ENCODE measurements at places on chromosomes 16 and 17.
A peak's percentile ranks its signal among the peaks of the same experiment; 100 is the strongest.

DNA sequence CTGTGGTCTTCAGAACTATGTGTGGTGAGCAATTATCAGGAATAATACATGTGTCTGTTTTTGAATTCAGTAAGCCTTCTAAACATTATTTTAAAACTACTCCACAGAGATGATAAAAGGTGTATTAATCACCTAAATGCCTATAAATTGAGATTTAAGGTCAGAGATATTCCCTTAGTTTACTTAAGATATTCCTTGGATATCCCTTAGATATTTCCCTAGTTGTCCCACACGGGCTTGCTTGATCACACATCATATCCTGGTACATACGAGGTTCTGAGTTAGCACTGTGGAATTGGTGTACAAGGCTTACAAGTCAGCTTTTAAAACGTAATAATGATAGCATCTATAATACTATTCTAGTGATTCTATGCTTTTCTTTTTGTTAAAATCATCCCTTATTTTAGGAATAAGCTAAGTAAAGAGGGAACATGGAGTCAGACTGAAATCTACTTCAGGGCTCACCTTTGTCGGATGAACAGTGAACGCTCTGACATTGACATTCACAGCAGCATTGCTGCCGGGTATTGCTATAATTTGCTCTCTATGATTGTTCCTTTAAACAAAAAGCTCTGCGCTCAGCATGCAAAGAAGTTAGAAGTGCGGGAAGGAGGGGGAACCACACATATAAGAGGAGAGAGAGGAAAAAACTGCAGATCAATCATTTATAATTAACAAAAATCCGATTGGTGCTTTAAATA is 136.5 kb downstream of the SKAP1 start:
- no peak for DNase-seq

DNA sequence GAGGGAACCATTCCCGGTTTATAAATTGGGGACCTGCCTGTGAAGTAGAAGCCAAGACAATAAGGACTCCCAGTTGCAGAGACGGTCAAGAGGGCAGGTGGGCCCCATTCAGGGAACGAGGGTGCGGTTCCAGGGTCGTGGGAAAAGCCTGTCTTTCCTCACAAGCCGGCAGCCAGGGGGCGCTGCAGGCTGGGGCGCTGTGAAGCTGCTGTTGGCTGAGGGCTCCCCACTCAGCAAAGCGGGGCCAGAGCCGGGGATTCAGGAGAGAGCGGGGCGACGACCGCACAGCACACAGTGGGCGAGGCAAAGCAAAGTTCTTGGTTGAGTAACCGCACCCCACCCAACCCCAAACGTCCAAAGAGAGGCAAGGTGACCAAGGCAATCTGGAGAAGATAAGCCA is 24.9 kb downstream of the CDRT15 start:
- peak; percentile 57 for DNase-seq

DNA sequence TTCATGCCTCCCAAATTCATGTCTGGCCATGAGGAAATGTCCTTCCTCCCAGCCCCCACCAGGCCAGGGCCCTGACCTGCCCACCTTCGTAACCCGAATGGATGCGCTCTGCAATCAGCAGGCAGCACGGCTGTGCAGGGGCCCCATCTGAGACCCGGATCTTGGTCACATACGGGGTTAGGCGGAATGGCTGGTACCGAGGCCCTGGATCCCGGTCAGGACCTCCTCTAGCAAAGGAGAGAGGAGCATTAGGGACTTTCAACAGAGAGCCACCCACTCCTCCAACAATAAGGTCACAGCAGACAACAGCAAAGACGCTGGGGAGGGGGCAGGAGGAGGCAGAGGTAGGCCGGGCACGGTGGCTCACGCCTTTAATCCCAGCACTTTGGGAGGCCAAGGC is 3.6 kb downstream of the PER1 start:
- DNase-seq: no peak

- DNase-seq: no peak
Measured at GRCh38 chr17:37725601-37726146, 19.2 kb downstream of the HNF1B start.

DNA sequence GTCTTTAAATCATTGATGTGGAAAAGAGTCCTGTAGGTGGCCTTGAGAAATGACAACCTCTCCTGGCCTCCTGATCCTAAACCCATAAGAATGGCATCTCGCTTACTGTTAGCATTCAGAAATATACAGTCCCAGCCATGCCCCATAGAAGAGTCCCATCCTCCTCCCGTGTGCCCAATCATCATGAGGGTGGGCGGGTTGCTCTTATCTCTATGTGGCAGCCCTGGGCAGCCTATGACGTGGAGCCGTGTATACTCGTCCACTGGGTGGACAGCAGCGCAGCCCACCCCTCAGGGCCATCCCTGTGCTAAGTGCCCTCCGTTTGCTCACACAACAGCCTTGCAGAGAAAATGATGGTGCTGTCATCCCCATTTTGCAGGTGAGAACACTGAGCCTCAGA is 105.3 kb downstream of the AMFR start:
- DNase-seq: no peak

DNA sequence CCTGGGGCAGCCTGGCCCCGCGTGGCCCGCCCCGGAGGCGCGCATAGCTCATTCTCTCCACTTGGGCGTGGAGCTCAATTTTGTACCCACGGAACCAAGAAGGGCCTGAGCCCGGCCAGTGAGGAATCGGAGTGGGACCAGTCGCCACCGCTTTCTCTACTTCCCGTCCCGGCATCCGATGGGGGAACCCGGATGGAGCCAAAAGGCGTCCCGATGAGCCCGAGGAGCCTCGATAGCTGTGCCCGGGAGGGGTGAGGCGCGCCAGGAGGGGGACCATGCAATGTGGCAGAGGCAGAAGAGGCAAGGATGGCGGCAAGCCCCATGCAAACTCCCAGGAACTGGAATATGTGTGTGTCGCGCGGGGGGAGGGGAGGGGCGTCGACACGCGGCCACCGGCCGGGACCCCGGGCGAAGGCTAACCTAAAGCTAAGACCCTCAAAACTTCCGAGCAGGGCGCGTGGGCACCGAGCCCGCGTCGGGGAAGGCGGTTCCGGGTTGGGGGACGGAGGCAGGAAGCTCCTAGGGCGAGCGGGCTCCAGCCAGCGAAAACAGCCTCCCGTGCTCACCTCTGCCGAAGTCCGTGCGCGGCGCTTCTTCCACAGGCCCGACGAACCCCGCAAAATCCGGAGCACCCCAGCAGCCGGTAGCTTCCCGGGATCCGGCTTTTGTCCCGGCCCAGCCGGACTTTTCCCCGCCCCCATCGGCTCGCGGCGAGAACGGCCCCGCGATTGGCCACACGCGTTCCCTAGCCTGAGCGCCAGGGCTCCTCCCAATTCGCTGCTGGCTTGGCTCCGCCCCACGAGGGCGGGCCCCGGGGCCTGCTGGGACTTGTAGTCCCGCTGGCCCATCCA is at the start of gene ACLY:
Gene ACLY (minus strand): TSS at position 638 of the 851 bp plus-strand sequence. CDS start 5,078 bp downstream, outside the sequence.
- peak; percentile 99 for DNase-seq

DNA sequence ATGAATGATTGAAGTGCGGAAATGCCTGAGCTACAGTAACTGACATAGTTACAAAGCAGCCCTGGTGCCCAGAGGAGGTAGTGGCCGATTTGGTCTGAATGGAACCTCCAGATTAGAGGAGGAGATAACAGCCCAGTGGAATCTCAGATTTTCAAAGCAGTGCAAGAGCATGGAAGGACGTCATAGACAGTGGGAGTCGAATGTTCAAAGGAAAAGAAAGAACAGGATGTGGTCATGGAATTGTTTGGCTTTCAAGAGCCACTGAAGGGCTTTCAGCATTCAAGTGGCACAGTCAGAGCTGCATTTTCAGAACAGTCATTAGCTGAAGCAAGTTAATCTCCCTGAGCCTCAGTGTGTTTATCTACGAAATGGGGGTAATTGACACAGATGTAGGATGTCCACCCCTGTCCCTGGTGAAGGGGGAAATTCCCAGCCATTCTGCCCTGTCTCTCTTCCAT is 104.6 kb upstream of the CACNG3 start:
- no peak for DNase-seq

DNA sequence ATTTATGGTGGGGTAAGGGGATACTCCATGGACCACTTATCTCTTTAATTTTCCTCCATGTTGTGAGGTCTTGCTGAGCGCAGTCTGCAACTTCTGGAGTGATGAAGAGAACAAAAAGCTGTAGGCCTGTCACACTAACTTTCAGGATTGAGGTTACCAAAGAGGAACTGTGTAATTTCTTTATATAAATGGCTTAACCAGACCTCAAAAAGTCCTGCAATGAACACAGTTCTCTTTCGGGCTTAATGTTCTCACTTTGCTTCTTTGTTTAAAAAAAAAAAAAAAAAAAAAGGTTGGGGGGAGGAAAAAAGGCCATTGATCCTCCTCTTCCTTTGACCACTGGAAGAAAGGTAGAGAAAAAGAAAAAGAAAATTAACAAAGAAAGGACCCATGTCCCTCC is 86.8 kb upstream of the SOX9 start:
- no peak for DNase-seq

DNA sequence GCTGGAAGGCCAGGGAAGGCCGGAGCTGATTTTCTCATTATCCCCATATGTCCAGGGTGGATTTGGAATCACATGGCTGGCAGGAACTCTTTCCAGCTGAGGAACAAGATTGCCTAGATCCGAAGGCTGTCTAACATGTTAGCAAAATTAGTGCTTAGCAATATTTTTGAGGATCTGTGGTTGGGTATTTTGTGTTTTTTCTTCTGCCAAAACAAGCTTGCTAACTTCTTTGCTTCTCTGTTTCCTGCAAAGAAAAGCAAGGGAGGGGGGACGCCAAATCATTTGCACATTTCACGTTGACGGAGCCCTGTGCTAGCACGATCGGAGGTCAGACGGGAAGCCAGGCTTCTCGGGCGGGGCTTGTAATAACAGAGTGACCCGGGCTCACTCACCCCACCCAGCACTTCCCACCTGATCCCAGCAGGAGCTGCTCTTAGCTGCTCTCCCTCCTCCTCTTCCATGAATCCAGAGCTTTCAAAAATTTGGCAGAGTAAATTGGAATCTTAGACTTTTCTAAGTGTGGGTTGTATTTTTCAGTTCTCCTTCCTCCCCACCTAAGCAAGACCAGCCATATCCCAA is 33.3 kb upstream of the FOXF1 start:
- DNase-seq: no peak

DNA sequence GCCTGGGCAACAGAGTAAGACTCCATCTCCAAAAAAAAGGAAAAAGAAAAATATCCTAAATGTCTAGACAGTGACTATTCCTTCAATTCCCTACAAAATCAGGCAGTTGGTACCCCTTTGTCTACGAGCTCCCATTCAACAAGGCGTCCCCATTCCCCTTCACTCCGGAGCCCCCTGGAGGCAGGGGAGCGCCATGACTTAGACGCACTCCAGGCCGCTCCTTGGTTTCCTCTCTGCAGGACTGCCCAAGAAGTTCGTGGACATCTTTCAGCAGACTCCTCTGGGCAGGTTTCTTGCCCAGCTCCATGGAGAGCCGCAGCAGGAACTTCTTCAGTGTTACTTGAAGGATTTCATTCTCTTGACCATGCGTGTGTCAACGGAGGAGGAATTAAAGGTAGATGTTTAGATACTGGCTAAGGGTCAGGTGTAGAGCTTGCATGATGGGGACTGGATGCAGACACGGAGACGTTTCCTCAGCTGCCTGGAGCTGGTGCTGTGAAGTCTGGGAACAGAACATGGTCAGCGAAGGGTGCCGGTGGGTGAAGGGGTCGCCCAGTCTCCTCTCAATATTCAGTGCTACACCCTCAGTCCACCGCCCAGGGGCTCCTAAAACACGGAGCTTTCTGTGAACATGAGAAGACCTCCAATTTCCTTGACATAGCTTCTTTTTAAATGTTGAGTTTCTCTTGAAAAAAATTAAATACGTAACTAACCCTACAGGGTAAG is 53.3 kb upstream of the ENDOV start:
- DNase-seq: peak; percentile 60

DNA sequence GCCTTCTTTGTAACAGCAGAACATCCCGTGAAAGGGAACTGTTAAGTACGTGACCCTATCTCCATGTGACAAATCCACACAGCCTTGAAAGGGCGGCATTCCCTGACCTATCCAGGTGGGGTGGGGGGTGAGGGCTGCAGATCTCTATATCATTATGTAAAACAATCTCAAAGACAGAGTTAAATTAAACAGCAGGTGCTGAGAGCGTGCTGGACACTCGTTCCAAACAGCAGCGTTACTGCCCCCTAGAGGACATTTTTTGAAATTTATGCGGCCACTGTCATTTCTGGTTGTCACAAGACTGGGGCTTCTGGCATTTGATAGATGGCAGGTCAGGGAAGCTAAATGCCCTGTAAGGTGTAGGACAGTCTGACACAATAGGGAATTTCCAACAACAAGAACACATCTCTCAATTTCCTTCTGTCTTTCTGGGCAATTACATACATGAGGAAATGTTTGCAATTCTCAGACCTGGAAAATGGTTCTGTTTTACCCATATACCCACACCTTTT is 6.7 kb upstream of the SLC25A39 start:
- DNase-seq: peak; percentile 82

DNA sequence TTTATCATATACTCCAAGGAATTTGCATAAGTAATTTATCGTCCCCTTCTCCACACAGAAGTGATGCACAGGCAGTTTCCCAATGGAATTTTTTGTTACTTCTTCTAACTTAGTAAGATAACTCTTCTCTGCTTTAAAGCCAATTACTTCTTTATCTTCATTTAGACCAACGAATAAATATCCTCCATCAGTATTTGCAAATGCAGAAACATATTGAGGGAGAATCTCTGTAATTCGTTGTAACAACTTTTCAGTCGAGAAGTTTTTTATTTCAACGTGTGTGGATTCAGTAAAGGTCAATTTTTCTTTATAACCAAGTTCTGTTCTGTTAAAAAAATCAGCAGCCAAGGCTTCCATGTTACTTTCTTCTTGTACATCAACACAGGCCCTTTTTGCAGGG is 30.7 kb upstream of the SLFN13 start:
- no peak for DNase-seq

- no peak for DNase-seq
Measured at GRCh38 chr16:20952139-20952920, 51.8 kb downstream of the LYRM1 start.

- no peak for DNase-seq
Measured at GRCh38 chr17:74325376-74325742, 667 bp upstream of the KIF19 start.

DNA sequence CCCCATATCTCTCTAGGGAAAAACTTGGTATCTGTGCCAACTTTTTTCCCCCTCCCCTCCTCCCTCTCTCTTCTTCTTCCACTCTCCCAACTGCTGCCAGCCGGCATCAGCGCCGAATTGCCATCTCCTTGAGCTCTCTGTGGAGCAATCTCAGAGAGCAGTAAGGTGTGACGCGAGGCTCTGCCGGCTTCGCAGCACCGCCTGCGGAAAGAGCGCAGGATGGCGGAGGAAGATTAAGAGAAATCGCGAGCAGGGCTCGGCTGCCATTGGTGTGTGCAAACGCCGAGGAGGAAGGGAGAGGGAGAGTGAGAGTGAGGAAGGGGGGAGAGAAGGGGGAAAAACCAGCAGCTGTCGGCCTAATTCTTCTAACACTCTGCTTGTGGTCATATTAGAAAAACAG is 44.2 kb downstream of the NEUROD2 start:
- DNase-seq: no peak

- no peak for DNase-seq
Measured at GRCh38 chr17:78922816-78923498, 2.2 kb downstream of the TIMP2 start.

- DNase-seq: peak; percentile 6
Measured at GRCh38 chr17:20994779-20995149, 48.0 kb downstream of the USP22 start.

Data from activated T-cell treated with anti-CD3 and anti-CD28 coated beads, Interleukin-2, amount 50 U/mL, for 48 hours (primary cell).